HCT116 (cell line): ENCODE measurements at places on chromosomes 6 and 20.
A peak's percentile ranks its signal among the peaks of the same experiment; 100 is the strongest.

DNA sequence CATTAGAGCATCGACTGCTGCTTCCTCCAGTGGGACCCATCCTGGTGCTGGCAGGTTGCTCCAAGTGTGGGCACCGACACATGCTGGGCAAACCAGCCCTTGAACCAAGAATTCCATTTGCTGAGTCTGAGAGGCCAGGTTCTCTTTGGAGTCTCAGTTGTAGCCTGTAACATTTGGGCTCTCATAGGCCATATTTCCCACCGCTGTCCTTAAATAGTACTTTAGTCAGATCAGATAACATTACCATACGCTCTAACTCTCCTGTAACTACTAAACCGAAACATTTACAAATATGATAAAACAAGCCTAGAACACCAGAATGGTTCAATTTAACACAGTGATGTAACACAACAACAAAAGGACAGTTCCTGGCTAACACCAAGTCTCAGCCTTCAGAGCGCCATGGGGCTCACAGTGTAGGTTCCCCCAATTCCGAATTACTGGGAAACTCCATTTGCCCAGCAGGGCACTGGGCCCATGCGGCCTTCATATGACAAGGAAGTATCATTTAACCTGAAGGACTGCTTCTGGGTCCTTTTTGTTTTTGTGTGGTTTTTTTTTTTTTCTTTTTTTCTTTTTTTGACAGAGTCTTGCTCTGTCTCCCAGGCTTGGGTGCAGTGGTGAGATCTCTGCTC is 28.4 kb upstream of the CD93 start:
- no peak for DNase-seq

GRCh38 chr6:18148304-18149025 is 6.4 kb downstream of the TPMT start:
- peak; percentile 35 for DNase-seq

DNA sequence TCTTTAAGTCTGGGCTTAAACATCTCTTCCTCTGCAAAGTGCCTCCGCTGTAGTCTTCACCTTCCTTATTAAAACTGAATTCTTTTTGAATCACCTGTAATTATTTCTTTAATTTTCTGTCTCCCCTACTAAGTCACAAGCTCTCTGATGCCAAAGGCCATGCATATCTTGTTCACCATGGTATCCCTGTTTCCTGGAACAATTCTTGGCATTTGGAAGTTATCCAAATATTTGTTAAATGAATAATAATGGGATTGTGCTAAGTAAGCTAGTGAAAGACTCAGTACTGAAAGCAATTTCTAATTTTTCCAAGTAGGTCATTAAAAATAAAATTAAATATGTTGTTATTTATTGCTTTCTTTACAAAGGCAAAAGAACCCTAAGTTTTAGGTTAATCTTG is 12.2 kb downstream of the SNAP91 start:
- no peak for DNase-seq

GRCh38 chr6:181049-181654 is 111.1 kb upstream of the DUSP22 start:
- no peak for DNase-seq
